ENCODE measurements at places on chromosomes 3 and 15. TPM values are rescaled to one million over a fixed set of nuclear protein-coding genes. Genes with fewer than 3 reads are reported as not detected.

DNA sequence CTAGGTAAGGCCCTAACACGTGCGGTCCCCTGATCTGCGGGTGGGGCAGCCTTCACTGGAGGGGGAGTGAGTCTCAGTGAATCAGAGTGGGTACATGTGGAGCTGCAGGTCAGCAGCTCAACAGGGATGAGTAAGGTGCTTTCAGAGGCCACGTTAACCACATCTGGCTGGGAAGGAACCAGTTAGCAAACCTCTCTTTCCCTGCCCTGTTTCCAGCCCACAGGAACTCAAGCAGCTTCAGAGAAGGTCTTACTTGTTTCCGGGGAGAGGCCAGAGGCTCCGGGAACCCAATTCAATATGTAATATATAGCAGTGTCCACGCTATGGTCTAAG, 175.3 kb downstream of the XXYLT1 start:
- no peak for DNase-seq

GRCh38 chr3:155983834-155984474, 113.5 kb downstream of the GMPS start:
- no peak for DNase-seq

- DNase-seq, result no peak
These were observed 40.3 kb upstream of the PARL start for GRCh38 chr3:183924956-183925355.

GRCh38 chr3:173397161-173398110, at the start of gene NLGN1:
TSS of gene NLGN1 (plus strand) at chr3:173397744.
- DNase-seq, result peak; percentile 84

GRCh38 chr3:37321377-37321781, 147.0 kb upstream of the LRRFIP2 start:
- no peak for DNase-seq

- no peak for DNase-seq
These were observed 256.4 kb downstream of the TLE3 start for GRCh38 chr15:69841113-69841828.

GRCh38 chr3:88123526-88123925, 26.2 kb upstream of the C3orf38 start:
- no peak for DNase-seq

DNA sequence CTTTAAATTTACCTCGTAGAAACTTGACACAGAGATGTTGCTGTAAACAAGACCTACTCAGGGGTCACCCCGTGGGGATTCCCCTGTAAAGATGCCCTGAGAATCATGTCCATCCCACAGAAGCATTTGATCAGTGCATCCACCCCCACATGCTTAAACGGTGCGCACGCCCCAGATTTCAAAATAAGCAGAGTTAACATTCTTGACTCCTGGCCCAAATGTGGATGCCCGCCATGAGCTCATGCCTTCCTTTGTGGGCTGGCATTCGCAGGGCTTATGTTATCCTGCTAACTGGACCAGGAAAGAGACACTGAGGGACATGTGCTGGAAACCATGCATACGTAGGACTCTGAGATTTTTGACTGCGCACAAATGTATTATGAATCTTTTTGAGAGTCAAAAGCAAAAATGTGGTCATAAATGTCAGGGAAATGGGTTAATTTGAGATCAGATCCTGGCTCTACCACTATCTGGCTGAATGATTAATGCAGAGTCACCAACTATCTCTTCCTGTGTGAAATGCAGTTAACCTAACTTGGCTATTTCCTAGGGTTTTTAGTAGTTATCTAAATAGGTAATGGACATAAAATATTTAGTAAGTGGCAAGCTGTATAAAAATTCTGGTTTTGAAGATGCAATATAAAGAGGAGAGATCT, 9.1 kb upstream of the TP63 start:
- no peak for DNase-seq

DNA sequence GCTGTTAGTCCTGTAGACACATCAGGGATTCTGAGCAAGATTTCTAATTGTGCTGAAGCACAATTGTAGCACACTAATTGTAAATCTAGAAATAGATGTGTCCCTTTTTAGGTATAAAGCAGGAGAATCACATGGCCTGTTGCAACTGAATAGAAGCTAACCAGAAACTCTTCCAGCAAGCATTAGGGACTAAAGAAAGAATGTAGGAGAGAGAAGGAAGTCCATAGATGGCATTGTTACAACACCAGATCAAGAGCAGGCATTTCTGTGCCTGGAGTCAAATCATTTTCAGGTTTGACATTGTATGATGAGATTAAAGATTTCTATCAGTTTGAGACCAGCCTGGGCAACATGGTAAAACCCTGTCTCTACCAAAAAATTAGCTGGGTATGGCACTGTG, 27.4 kb downstream of the CALML4 start:
- DNase-seq, result no peak

The CCDC54 gene
- not detected for total RNA-seq

The SV2B gene
- total RNA-seq, result not detected

The OSBPL10 gene
- total RNA-seq, result 33.7 TPM

The SST gene
- 309 TPM for total RNA-seq

The RLBP1 gene
- total RNA-seq, result not detected

The NR2E3 gene
- total RNA-seq, result not detected

The ARGFX gene
- not detected for total RNA-seq

Data from Caki2 (cell line).